NB4 (cell line): ENCODE measurements at places on chromosomes 11 and 22.

DNA sequence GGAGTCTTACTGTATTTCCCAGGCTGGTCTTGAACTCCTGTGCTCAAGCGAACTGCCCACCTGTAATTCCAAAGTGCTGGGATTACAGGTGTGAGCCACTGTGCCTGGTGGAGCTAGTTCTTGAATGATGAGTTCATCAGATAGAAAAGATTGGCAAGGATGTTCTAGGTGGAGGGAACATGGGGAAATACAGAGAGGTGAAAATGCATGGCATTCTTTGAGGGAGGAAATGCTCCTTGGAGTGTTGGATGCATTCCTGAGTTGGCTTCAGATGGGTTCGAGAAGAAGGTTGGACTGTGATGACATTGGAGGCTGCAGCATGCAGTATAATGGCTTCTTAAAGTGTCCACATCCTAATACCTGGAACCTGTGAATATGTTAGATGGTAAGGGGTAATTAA is 4.4 kb downstream of the DDX10 start:
- DNase-seq: no peak

- DNase-seq: no peak
These were observed 28.6 kb downstream of the C22orf42 start for GRCh38 chr22:32130464-32130863.

- DNase-seq: no peak
These were observed 22.9 kb downstream of the ASCL2 start for GRCh38 chr11:2247496-2247895.

DNA sequence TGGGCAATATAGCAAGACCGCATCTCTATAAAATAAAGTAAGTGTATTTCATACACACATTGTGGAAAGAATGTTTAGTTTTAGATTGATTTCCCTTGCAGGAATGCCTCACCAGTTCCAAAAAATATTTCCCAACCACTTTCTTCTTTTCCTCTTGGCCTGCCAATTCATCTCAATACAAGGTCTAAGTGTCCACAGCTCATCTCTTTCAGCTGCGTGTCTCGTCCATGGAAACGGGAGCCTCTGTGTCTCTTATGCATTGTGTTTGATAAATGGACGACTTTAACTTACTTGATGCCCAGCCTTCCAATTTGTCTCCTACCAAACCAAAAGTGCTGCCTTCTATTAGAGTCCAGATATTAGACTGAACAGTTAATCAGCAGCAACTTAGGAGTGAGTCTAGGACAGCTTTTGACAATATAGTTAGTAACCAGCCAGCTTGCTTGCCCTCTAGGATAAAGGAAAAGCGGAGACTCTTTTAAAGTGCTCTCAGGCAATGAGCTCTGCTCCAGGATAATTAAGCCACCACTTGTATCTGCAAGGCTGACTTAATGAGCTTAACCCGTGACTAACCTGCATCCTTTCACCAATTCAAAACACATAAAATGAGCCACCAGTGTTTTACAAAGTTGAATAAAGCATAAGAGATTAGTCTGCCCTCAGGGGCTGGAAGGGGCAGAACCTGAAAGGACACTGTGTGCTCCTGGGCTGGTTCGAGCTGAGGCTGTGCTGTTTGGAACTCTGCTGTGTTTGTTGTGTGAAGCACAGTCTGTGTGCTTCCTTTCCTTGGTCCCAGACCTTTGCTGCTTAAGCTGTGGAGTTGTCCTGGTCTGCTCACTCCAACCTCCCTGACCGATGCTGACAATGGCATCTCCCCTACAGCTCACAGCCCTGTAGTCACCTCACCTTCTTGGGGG is 27.5 kb downstream of the FBXO7 start:
- no peak for DNase-seq

GRCh38 chr11:72831521-72832300 is 17.5 kb downstream of the ATG16L2 start:
- peak; percentile 80 for DNase-seq

- DNase-seq: peak; percentile 87
These were observed 42.0 kb downstream of the MS4A2 start for GRCh38 chr11:60130496-60130895.

- DNase-seq: peak; percentile 37
These were observed 32.6 kb upstream of the TOLLIP start for GRCh38 chr11:1341928-1342524.
